Fibroblast of lung (primary cell): ENCODE measurements at places on chromosomes 1 and 21. TPM values are rescaled to one million over a fixed set of nuclear protein-coding genes. Genes with fewer than 3 reads are reported as not detected.

DNA sequence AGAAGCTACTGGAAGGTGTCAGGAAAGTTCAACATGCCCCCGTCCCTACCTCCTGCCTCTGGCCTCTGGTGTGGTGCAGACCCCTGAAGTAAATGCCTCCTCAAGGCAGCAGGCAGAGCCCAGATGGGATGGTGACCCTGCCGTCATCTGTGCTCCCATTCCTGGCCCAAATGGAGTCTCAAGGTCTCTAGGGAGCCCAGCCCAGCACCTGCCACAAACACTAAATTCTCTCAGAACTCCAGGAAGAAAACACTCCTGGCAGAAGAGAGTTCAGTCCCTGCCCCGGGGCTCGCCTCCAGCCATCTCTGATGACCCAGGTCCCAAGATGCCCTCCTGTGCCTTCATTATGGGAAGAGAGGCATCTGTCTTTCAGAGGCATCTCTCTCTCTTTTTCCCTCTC lies 261.6 kb upstream of the TMEM51 start:
- H3K36me3 ChIP-seq, result no peaks in the 10 kb centered on the region
- no peaks in the 10 kb centered on the region for H3K4me1 ChIP-seq
- no peak for DNase-seq
- H3K27me3 ChIP-seq, result peaks cover 2% of the 10 kb centered on the region
- H3K4me3 ChIP-seq, result no peak overlapping the region
- no peak overlapping the region for H3K27ac ChIP-seq

GRCh38 chr1:52145137-52145536 lies 3.2 kb downstream of the ZFYVE9 start:
- no peak overlapping the region for H3K4me3 ChIP-seq
- H3K4me1 ChIP-seq, result peaks cover 4% of the 10 kb centered on the region
- H3K27me3 ChIP-seq, result no peaks in the 10 kb centered on the region
- no peak overlapping the region for H3K27ac ChIP-seq
- no peak for DNase-seq

DNA sequence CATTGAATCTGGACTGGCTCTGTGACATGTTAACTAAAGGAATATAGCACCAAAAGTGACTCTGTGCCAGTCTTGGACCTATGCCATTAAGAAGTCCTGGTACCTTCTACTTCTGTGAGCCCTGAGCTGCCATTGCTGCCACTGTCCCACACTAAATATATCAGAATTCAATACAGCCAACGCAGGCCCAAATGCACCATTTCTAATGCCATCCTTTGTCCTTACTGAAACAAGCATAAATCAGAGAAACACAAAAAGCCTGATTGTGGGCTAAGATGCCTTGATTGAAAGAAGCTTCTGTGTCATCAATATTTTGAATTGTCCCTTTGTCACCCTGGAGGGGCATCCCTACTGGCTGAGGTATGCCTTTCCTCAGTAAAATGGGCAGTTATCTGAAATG lies 66.9 kb upstream of the NEK2 start:
- H3K4me1 ChIP-seq, result no peaks in the 10 kb centered on the region
- DNase-seq, result no peak
- no peak overlapping the region for H3K27ac ChIP-seq
- H3K36me3 ChIP-seq, result no peaks in the 10 kb centered on the region

GRCh38 chr1:184860535-184860934 lies 105.9 kb upstream of the EDEM3 start:
- DNase-seq, result no peak
- no peak overlapping the region for H3K27ac ChIP-seq
- no peaks in the 10 kb centered on the region for H3K27me3 ChIP-seq

- no peaks in the 10 kb centered on the region for H3K4me1 ChIP-seq
- DNase-seq, result no peak
- peaks cover 37% of the 10 kb centered on the region for H3K27me3 ChIP-seq
- no peak overlapping the region for H3K4me3 ChIP-seq
- no peaks in the 10 kb centered on the region for H3K36me3 ChIP-seq
Measured at GRCh38 chr1:19040010-19040680, 83.7 kb upstream of the IFFO2 start.

DNA sequence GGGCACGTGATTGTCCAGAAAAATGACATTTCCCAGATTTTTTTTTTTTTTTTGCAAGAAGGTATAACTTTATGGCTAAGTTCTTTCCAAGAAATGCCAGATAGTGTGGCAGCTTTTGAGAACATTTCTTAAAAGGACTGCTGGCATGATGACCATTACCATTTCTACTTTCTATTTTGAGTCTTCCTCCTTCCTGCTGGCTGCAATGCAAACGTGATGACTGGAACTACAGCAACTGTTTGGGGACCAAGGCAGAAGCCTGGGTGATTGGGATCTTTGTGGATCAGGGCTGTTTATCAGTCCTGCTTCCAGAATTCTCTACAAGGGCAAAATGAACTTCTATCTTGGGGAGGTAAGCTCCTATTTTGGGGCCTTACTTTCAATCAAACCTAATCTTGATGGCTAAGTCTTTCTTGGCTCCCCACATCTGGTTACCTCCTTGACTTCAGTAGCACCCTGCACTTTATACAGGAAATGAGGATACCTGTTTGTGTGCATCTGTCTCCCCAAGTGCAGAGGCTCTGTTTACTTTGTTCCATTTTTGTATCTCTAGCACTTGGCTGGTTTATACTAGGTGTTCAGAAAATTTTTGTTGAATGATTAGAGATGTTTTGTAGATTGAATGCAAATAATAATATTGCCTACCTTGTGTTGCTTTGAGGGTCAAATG lies 3.7 kb upstream of the DDX20 start:
- H3K27ac ChIP-seq, result no peak overlapping the region
- no peaks in the 10 kb centered on the region for H3K27me3 ChIP-seq
- H3K4me1 ChIP-seq, result peaks cover under 1% of the 10 kb centered on the region

S100A14 gene
- total RNA-seq, result 0.26 and 0.33 TPM in 2 replicates
